ENCODE measurements at places on chromosomes 6 and 20.

DNA sequence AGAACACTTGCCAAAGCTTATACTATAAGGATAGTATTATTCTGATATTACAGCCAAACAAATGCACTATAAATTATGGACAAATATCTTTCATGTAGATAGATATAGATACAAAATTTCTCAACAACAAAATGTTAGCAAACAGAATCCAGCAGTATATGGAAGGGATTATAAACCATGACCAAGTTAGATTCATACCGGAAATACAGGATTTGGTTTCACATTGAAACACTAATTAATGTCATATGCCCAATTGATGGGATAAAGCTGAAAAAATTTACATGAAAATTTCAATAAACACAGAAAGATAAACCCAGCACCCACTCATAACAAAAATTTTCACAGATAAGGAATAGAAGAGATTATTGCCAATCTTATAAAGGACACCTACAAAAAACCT is 770.3 kb upstream of the SLC35B3 start:
- DNase-seq: no peak

DNA sequence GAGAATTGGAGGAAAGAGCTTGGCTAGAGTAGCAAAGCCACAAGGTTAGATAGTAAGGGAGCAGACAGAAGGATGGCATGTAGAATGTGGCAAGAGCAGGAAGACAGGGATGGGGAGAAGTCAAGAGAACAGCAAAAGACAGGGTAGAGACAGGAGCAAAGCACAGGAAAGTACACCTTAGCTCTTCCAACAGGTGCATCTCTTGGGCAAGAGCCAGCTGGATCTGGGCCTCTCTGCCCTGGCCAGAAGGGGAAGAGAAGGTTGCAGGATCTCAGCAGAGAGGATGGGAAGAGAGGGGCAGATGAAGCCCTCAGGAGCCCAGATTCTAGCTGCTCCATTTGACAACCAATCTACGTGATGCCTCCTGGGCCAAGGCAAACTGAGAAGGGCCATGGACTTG is 16.7 kb downstream of the SCUBE3 start:
- no peak for DNase-seq

- DNase-seq: peak; percentile 36
These were observed 223.6 kb upstream of the CITED2 start for GRCh38 chr6:139597771-139598755.

- no peak for DNase-seq
These were observed 26.0 kb upstream of the SCRT2 start for GRCh38 chr20:701401-702129.

DNA sequence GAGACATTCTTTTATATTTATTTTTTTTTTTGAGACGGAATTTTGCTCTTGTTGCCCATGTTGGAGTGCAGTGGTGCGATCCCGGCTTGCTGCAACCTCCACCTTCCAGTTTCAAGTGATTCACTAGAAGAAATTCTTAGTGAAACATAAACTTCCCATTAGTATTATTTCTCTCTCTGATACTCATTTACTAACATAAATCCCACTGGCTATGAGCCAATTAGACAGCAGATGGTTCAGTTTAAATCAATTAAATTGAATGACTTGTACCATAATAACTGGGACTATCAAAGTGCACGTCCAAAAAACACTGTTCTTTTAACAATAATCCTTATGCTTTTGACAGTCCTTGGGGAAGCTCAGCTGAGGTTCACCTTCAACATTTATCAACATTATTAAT is 111.2 kb upstream of the PTCHD4 start:
- no peak for DNase-seq

GRCh38 chr6:15386756-15387112 is 140.9 kb downstream of the JARID2 start:
- no peak for DNase-seq

DNA sequence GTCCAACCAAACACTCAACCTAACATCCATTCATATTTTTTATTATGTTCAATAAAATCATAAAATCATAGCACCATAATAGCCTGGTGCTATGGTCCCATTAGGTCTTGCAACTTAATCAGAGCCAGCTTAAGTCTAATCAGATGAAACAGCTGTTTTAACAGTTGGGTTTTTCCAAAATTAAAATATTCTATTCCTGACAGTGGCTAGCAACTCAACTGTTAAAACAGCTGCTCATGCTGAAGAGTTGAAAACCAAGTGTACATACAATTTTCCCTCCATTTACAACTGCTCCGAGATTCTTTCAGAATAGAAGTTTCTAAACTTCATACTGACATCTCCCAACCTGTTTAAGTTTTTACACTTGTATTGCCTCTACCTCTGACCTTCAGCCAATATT is 89.5 kb downstream of the UBE3D start:
- no peak for DNase-seq

DNA sequence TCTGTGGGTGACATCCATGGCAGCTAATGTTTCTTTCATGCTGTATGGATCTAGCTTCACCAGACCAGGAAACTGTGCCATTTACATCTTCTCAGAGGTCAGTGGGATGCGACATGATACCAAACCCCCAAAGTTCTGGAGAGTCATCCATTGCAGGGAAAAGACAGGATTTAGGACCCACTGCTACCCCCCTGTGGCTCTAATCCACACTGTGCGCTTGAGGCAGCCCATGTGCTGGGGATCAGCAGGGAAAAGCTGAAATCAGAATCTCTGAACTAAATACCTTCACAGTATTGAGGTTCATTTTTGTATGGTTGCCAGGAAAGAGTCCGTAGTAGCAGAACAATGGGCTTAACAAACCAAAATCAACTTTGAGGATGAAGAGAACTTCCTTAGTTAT is 164.4 kb downstream of the TMEM242 start:
- no peak for DNase-seq

DNA sequence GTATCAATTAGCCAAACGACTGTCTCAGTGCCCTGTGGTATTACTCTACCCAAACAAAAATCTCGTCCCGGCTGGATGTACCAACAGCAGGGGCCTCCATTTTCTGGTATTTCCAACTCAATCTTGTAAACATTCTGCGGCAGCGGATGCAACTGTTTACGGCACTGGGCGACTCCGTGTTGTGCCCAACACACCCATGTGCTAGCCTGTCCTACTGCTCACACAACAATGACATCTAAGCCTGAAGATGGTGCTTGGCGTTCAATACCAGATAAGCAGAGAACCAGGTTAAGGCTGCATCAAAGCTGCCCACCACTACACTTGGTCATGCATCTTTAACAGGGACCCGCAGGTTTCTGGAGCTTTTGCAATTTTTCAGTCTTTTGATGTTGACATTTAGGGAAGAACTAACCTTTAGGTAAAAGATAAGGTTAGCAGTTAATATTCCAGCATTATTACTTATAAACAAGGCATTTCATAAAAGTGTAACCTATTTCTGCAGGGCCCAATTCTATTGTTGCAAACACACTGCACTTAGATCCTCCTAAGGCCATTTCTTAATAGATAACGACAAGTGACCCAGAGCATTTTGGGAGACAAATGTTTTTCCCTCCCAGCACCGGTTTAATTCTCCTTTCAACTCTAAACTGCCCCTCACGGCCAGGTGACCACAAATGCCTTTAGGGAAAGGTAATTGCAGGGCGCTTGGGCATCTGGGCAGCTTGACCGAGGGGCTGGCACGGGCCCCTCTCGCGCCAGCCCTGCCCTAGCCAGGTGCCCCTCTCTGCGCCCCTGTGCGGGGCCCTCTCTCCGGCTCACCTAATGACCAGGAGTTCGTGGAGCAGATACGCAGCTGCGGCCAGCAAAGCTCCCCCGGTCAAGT is 945 bp downstream of the FAXC start:
- no peak for DNase-seq

- no peak for DNase-seq
These were observed 207.5 kb upstream of the OPRM1 start for GRCh38 chr6:153831350-153832078.

DNA sequence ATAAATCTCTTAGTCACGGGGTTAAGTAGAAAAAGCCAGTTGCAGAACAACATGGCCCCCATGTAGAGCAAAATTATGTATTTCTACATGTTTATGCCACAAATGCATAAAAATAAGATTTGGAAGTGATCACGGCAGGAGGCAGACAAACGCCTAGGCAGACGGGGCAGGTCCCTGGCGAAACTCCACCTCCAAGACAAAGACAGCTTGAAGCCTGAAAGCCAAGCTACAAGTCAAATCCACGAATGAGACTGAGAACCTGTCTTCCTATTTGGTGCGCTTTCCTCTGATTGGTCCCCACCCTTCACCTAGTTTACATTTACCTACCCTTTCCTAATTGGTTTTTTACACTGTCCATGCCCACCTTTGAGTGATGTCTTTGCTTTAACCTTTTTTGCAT is 28.7 kb upstream of the AHCY start:
- no peak for DNase-seq

- DNase-seq: no peak
These were observed 99.7 kb upstream of the ZNF217 start for GRCh38 chr20:53693262-53693871.

- peak; percentile 48 for DNase-seq
These were observed 40.1 kb upstream of the AKIRIN2 start for GRCh38 chr6:87742106-87742505.

DNA sequence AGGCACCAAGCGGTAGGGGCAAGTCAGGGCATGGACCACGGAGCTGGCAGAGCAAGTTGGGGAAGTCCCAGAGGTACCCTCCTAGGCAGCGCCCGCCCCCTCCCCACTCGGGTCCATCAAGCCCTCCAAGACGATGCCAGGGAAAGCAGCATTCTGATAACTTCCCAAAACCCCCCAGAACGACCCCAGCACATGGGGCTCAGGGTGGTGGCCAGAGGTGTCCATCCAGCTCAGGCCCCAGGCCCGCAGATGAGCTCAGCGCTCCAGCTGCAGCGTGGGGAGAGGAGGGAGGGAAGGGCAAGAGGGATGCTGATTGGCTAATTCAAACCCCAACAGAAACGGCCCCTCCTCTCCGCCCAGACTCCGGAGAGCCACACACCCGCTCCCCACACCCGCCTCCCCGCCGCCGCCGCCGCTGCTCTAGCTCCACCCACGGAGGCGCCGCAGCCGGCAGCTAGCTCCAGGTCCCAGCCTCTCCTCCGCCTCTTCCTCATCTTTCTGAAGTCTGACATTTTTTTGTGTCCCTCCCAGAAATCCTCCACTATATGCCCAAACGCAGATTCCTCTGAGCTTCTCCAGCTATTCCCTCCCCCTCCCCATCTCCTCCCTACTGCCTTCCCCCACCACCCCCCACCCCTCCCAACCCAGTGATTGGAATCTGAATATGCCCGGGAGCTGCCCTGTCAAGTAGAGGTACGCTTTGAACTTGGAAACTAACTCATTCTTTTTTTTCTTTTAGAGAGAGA is 40.3 kb upstream of the TLDC2 start:
- DNase-seq: peak; percentile 94

- no peak for DNase-seq
These were observed 450.3 kb upstream of the BTBD3 start for GRCh38 chr20:11467436-11467835.

GRCh38 chr20:38680500-38681306 is 43.6 kb upstream of the SLC32A1 start:
- peak; percentile 59 for DNase-seq

Data from hematopoietic multipotent progenitor cell treated with erythropoietin and hydrocortisone succinate and interleukin-3 and kit ligand, for 8 days (in vitro differentiated cells).